Activated CD4-positive, CD25-positive, alpha-beta regulatory T cell treated with anti-CD3 and anti-CD28 coated beads, Interleukin-2, amount 50 U/mL, for 72 hours (primary cell): ENCODE measurements at places on chromosomes 12 and 14.

- DNase-seq = no peak
Observed at GRCh38 chr12:26513363-26514043, 318.1 kb downstream of the SSPN start.

- DNase-seq = no peak
Observed at GRCh38 chr14:57297852-57298251, 29.1 kb downstream of the AP5M1 start.

- no peak for DNase-seq
Observed at GRCh38 chr12:120853188-120853587, 51.0 kb downstream of the SPPL3 start.

DNA sequence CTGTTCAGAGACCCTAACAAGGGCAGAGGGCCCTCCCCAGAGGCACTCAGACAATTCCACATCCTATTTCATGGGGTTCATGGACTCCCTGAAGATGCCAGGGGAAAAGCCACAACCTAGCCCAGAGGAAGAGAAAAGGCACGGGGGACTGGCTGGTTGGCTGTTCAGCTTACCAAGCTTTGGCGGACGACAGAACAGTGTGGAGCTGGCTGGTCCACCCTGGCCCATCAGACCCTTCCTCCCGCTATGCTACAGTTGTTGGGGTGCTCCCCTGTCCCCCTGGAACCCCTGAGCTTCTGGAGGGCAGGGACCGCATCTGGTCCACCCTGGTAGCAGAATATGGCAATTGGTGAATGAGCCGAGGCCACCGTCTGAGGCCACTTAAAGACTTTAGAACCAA, 6.3 kb downstream of the TESC start:
- DNase-seq = no peak

GRCh38 chr12:69676257-69677012, 22.7 kb downstream of the BEST3 start:
- DNase-seq = no peak

DNA sequence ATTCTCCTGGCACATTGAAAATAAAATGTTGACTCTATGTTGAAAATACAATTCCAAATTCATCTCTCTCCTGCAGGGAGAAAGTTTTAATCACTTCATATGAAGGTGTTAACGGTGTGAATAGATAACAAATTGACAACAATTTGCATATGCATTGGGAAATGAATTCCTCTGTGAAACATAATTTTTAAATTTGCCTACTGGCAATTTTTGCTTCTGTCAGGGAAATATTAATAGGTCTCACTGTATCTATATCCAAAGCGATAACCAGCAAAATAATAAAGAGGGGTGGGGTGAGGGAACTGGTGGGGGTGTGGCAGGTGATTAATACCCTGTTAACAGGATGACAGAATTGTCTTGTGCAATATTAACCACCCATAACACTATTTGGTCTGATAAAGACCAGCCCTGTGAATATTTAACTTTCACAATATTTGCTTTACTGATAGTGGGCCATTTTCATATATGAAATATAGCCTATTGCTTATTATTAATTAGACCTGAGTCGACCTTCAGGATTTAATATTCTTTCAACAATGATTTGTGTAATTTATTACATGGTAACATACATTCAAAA, 239.0 kb upstream of the SSTR1 start:
- no peak for DNase-seq

GRCh38 chr14:30243805-30244204, 315.2 kb upstream of the G2E3 start:
- DNase-seq = no peak

GRCh38 chr14:102785595-102785963, 8.3 kb downstream of the TRAF3 start:
- no peak for DNase-seq

DNA sequence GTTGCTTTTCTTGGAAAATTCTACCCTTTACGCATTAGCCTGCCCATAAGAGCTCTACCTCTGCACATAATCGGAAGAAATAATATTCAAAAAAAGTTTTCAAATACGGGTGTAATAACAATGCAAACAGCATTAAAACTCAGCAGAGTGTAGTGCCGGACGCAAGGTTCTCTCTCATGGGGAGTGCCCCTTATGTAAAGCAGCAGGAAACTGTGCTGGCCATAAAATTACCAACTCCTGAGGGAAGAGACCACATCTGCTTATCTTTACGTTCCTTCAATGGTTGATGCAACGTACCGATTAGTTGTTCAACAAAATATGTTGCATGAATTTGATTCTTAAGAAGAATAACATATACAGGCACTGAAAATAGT, 118.7 kb upstream of the TMCC3 start:
- DNase-seq = no peak

DNA sequence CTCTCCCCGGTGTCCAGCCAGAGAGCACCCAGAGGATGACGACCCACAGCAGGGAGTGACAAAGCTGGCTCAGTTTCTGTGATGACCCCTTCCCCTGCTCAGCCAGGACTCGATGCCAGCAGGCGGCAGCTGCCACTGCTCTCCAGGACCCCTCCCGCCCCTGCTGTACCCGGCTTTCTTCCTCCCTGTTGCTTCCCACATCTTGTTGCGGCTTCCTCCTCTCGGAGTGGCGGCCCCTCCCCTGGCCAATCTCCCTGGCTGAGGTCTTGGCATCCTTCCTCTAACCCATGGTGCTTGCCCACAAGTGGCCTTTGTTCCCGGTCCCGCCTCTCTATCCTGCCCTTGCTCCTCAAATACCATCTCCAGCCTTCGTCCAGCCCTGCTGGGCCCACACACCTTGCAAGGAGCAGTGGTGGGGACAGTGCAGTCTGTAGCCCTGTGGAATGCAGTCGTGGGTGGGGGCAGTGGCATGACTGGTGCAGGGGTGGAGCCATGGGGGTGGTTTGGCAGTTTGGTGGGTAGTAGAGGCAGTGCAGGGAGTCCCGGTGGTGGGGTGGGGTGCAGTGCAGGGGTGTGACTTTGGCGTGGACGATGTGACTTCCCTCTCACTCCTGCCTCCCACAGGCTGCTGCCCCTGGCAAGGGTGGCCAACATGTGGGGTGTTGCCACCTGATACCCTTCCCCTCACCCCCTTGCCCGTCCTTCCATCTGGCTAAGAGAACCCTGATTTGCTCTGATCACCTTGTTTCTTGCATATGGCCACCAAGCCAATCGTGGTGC, 16.3 kb upstream of the BEGAIN start:
- peak; percentile 20 for DNase-seq

GRCh38 chr14:80055667-80056496, 155.4 kb downstream of the DIO2 start:
- DNase-seq = no peak

DNA sequence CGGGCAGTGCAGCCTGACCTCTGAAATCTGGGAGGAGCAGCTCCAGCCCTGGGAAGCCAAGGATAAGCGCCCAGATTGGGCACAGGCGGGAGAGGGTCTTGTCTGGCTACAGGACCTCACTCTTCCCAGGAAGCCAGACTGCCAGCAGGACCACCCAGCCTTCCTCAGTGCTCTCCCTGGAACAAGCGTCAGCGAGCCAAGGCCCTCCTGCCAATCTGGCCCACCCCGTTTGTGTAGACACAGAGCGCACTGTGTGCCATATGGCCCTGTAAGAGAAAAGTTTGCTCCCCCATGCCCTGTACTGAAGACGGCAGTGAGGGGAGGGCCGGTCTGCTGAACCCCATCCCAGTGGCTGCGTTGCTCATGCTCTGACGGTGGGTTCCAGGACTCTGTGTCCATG, 1.2 kb upstream of the C14orf180 start:
- DNase-seq = no peak

- DNase-seq = no peak
Observed at GRCh38 chr12:4900327-4900726, 9.4 kb upstream of the KCNA1 start.

DNA sequence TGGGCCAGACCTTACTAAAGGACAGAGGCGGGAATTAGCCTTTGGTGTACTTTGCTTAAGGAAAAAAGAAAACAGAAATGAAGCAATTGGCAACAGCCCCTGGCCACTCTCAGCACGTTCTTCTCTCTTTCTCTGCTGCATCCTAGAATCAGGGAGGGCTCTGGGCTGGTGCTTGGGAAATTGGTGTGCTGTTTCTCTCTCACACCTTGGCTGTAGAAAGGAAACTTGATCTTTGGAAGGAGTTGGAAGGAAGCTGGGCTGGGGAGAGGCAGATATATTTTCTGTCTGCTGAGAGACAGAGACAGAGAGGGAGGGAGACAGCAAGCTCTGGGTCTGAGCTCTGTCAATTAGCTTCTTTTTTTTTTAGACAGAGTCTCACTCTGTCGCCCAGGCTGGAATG, 27.4 kb downstream of the NOS1 start:
- DNase-seq = no peak

- DNase-seq = no peak
Observed at GRCh38 chr12:108009442-108010070, 119.5 kb upstream of the WSCD2 start.

- DNase-seq = no peak
Observed at GRCh38 chr12:93130366-93131054, 201.4 kb upstream of the EEA1 start.

GRCh38 chr14:101980700-101981099, 16.3 kb downstream of the DYNC1H1 start:
- DNase-seq = no peak

- no peak for DNase-seq
Observed at GRCh38 chr14:45633220-45633984, 380.4 kb upstream of the MIS18BP1 start.

- no peak for DNase-seq
Observed at GRCh38 chr12:69688471-69689427, 10.4 kb downstream of the BEST3 start.

DNA sequence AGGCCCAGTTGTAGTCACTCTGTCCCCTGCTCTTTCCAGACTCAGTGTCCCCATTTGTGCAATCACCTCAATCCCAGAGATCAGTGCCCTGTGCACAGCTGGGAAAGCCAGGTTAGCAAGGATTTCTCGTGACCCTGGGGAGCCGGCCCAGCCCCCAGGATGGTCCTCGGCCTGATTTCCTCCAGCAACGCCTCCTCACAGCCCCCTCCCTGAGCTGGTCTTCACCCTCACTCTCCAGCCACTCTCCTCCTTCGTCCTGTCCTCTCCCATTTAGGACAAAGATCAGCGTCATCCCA, 194.8 kb upstream of the C14orf180 start:
- DNase-seq = no peak

GRCh38 chr12:105640761-105641160, 310.3 kb downstream of the C12orf75 start:
- no peak for DNase-seq

DNA sequence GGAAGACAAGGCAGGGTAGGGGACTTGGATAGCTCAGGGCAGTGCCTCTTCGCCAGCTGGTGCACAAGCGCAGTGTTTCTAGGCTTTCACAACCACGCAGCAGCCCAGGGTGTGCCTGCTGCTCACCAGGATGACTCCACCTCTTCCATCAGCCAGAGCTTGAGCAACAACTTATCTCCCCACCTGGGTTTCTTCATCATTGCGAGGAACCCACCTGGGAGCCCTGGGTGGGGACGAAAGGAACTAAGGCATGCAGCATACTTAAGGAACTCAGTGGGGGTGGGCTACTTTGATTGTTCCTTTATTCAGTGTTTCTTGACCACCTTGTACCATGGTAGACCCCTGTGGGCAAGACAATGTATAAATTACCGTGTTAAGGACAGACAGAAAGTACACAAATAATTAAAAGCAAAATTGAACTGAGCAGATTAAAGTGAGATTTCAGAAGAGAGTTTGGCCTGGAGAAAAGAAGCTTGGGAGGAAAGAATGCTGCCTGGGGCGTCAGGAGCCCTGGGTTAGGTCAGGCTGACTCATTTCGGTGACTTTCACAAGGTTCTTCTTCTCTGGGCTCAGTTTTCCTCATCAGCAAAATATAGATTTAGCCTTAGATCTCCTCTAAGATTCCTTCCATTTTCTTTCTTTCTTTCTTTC, 22.9 kb downstream of the KRT18 start:
- DNase-seq = no peak

GRCh38 chr12:40827683-40828592, 135.7 kb downstream of the CNTN1 start:
- no peak for DNase-seq
